ENCODE measurements at places on chromosomes 1 and 21.

DNA sequence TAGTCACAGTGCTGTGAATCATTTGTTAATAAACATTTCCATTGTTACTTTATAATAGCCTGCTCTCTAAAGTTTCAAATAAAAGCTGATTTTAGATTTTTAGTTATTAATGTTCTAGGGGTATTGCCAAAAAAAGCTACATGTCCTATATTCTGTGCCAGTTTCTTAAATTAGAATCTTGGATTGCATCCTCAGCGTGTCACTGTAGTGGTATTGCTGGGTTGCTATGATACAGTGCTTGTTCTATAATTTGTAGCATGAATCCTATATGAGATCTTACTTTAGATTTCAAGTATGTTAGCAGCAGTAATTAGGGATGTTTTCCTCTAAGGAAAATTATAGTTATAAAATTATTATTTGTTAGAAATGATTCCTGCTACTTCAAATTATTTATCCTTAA is 16.4 kb downstream of the PPP2R5A start:
- no peak for DNase-seq

DNA sequence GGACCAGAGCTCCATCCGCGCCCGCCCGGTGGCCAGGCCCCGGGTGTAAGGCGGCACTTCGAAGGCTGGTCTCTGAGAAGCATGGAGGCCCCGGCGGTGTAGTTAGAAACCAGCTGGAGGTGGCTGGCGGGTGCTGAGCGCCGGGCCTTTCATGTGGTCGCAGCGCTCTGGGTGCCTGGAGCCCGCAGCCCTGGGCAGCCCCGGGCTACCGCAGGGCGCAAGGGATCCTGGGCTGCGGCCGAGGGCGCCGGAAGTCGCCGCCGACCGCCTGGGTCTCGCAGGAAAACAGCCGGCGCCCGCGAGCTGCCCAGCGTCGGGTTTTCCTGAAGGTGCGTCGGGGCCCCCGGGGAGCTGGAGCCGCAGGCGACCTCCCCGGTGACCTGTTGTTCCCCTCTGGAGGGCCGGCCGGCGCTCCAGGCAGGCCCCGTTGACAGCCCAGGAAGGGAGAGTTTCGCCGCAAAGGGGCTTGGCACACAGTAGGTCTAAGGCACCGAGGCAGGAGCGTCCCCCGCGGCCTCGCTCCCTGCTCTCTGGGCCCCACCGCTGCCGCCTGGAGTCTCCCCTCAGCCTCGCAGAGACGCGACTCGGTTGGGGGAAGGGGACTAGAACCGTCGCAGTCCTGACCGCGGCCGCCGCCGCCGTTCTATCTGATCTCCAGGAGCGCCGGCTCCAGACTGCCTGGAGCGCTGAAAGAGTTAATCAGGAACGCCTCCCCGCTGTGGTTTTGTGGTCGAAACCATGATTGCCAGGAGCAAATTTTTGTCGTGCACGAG is 2.7 kb downstream of the GRHL3 start:
- peak; percentile 86 for DNase-seq

GRCh38 chr21:33682992-33683627 is 40.8 kb downstream of the ITSN1 start:
- no peak for DNase-seq

DNA sequence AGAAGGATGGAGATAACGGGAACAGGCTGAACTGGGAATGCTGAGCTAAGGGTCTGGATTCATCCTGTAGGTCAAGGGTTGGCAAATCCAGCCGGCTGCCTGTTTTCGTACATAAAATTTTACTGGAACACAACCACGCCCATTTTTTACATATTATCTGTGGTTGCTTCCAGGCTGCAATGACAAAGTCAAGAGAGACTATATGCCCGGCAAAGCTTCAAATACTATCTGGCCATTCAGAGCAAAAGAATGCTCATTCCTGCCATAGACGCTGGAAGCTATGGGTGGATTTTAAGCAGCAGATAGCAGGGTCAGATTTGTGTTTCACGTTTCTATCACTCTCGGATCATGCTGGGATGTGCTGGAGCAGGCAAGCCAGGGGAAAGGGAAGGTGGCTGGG is 137.9 kb upstream of the EDN2 start:
- DNase-seq: no peak

DNA sequence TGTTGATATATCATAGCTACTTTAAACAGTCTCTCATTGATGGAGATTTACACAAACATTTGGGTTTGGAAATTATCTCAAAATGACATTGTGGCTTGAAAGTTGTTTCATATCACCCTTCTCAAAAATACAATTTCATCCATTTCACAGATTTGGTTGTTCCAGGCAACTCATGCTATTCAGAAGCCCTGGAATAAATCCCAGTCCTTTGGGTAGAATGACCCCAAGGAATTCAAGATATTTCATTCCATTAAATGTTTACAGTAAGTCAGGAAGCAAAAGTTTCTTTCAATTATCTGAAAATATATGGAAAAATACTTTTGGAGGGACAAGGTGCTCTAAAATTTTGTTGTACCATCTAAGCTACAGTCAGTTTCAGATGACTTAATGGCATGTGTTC is 27.1 kb downstream of the MPZL1 start:
- DNase-seq: no peak

GRCh38 chr1:6864166-6864565 is 78.9 kb downstream of the CAMTA1 start:
- no peak for DNase-seq

GRCh38 chr1:227779021-227779441 is 36.4 kb upstream of the PRSS38 start:
- no peak for DNase-seq

DNA sequence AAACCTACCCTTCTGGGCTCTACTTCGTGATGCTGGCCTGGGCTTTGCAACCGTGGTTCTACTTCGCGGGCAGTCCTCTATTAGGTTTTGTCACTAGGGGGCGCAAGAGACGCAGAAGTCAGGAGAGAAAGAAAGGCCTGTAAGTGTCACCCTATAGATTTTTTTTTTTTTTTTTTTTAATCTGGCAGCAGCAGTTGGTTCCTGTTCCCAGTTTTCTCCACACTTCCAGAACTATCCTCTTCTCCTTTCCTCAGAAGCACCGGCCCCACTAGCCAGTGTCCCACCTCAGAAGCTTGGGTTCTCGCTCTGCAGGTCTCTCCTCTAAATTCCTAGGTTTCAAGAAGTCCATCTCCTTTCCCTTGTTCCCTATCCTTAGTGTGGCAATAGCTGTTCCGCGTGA is 9.1 kb upstream of the LCE2D start:
- peak; percentile 49 for DNase-seq

GRCh38 chr1:43786201-43786958 is 79.0 kb downstream of the ST3GAL3 start:
- DNase-seq: no peak

GRCh38 chr1:118264343-118264742 is 79.3 kb upstream of the SPAG17 start:
- DNase-seq: no peak

GRCh38 chr21:16993416-16994038 is 519.3 kb upstream of the CXADR start:
- no peak for DNase-seq

GRCh38 chr1:83520797-83521196 is 478.1 kb downstream of the TTLL7 start:
- DNase-seq: no peak

DNA sequence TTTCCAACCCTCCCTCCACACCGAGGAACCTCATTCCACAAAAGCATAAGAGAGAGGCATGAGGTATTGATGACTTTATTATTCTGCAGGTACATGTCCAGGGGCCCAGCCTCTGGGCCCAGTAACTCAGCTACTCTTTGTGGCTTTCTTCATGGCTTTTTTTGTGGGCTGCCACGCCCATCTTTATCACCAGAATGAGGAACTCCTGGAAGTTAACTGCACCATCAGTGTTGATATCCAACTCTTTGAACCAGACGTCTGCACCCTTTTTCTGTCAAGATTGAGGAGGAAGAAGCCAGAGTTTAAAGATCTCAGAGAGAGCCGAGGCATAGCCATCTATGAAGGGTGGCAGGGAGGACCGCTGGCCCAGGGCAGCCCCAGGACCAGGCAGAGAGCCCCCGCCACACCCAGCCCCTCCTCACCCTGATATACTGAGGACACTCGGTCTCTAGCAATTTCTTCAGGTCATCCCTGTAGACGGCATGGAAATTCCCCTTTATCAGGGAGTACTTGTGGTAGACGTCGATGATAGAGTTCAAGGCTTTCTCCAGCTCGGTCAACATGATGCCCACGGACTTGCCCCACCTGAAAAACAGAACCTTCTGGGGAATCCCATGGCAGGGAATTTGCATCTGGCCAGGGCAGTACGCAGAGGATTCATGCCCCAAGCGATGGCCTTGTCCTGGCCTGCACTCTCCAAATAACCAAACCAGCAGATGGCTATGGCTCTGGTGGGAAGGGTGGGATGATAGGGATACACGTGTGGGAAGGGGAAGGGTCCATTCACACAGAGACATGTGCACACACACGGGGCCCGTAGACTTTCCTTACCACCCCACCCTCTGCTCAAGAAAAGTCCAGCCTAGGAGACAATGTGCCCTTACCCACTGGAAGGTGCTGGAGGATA is 647 bp downstream of the S100A8 start:
- no peak for DNase-seq

DNA sequence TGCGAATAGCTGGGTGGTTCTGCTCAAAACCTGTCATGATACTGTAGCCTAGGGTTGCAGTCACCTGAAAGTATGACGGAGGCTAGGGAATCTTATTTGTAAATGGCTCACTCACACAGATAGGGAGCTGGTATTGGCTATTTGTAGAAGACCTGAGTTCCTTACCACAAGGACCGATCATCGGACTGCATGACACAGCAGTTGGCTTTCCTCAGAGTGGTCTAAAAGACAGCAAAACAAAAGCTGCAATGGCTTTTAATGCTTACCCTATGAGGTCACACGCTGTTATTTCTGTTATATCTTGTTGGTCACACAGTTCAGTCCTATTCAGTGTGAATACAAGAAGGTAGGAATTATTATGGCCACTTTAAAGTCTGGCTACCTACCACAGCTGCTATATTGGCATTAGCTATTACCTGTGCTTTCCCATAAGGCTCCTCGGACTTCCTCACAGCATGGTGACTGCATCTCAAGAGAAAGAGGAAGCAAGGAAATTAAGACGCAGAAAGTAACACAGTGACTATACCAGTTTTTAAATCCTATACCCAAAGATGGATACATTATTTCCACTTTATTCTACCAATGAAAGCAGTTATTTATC is 68.4 kb upstream of the LRRC7 start:
- no peak for DNase-seq

- no peak for DNase-seq
These were observed 158.3 kb downstream of the SDCCAG8 start for GRCh38 chr1:243414152-243414494.
